ENCODE measurements at places on chromosomes 4 and X.
A peak's percentile ranks its signal among the peaks of the same experiment; 100 is the strongest.

DNA sequence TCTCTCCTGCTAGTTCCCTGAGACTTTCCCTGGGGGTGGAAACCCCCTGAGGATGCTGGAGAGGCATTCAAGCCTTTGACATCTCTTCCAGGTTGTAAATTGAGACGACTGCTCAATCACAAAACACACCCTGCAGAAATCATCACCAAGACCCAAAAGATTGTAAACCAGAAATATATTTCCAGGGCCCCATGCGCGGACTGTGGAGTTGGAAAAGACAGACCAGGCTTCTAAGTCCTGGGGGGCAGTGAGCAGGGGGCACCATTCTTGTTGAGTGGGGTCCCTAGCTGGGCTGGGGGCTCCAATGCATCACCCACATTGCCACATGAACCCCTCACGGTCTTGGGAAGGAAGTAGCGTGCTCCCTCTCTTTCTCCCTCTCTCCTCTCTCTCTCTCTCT lies 87.9 kb upstream of the C4orf50 start:
- no peak for DNase-seq

- DNase-seq, result no peak
Observed at GRCh38 chr4:100790836-100791615, 273.2 kb upstream of the EMCN start.

DNA sequence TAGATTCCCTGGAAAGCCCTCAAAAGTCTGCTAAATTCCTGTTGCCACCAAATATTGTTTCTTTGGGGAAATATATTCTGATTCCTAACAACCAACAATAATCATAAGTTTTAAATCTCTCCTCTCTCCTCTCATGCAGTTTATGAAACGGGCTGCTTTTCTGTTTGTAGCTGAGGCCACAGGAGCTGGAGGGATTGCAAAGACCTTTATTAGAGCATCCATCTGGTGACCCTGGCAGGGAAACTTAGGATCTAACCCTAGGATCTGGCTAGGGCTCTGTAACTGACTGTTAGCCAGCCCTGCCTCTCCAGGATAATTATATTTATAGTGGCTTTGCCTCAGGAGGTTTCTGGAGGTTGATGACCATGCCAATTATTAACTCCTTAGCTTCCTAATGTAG lies 56.9 kb downstream of the SMAD1 start:
- DNase-seq, result no peak

DNA sequence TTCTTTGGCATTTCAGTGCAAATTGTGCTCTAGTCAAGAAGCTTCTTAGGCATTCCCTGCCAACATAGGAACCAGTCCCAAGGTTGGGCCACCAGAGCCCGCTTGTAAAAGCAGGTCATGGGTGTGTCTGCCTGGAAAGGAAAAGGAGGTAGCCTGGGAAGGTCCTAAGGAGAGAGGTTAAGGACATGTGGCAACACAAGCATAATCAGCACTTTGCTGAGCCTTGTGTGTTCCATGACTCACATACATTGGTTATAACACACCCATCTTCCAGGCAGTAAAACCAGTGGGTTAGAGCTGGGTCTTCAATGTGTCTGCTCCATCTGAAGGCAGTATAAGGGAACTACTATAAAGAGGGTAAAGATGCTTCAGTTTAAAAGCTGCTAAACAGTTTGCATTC lies 165.0 kb downstream of the FHIP1A start:
- DNase-seq, result peak; percentile 82

DNA sequence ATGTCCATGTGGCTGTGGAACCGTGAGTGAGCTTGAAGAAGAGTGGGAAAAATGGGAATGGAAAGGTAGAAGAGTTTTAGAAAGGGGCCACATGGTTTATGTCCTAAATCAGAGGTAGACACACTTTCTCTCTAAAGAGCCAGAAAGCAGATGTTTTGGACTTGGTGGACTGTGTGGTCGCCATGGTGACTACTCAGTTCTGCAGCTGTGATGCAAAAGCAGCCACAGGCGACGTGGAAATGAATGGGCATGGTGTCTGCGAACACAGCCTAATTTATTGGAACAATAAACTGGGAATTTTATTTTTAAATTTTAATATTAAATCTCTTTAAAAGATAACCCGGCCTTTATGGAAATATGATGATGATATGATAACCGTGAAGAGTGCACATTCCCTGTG lies 386.0 kb upstream of the FAT1 start:
- DNase-seq, result no peak

GRCh38 chr4:85886665-85887064 lies 411.7 kb downstream of the ARHGAP24 start:
- DNase-seq, result no peak

DNA sequence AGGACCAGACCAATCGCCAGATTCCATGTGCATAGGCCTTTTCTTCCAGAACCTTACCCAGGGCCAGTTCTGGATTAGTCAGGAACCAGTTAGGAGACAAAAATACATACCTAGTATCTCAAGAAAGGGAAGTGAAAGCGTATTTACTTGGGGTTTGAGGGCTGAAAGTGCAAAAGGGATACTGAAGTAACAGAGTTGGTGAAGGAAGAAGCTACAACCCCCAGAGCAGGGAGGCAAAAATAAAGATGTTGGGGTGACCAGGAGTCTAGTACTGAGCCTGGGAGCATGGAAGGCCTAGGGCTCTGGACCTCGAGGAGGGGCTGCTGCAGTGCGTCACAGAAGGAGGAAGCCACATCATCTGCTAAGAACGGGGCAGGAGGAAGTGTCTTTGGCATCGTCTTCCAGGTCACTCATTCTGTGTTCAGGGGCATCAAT lies 38.3 kb downstream of the TKTL1 start:
- DNase-seq, result no peak

DNA sequence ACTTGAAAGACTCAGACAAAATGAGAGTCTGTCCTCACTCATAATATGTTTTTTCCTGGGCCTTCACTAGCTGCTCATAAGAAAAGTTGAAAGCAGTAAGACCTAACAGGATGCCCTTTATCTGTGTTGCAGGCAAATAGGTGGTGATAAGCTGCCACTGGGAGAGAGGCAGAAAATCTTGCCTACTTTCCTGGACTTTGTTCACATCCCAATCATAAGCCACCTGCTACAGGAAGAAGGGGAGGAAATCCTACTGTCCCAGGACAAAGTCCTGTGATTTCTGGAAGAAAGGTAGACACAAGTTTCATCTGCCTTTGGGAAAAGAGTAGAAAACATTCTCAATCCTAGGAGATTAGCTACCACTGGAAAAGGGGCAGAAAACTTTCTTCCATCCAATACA lies 13.3 kb upstream of the SPANXN2 start:
- DNase-seq, result no peak

- no peak for DNase-seq
Observed at GRCh38 chrX:67684136-67684535, 140.3 kb downstream of the AR start.

- no peak for DNase-seq
Observed at GRCh38 chr4:35966566-35966965, 277.7 kb downstream of the ARAP2 start.

DNA sequence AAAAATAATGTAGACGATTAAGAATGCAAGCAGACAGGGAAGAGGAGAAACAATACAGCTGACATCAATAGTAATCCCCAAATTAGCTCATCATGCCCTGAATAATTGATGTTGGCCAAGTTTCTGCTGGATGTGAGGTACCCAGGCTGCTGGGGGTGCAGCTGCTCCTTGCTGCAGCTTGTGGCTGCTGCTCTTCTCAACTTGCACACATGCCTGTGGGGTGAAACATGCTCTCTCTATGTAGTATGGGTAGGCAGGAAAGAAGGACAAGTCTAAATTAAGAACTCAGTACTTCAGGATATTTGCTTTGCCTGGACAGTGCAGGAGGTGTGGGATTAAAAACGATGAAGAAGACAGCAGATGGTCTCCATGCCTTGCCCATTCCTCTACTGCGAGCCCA lies 16.7 kb downstream of the EDA2R start:
- DNase-seq, result no peak

GRCh38 chr4:77671051-77671450 lies 65.4 kb downstream of the CXCL13 start:
- DNase-seq, result no peak

DNA sequence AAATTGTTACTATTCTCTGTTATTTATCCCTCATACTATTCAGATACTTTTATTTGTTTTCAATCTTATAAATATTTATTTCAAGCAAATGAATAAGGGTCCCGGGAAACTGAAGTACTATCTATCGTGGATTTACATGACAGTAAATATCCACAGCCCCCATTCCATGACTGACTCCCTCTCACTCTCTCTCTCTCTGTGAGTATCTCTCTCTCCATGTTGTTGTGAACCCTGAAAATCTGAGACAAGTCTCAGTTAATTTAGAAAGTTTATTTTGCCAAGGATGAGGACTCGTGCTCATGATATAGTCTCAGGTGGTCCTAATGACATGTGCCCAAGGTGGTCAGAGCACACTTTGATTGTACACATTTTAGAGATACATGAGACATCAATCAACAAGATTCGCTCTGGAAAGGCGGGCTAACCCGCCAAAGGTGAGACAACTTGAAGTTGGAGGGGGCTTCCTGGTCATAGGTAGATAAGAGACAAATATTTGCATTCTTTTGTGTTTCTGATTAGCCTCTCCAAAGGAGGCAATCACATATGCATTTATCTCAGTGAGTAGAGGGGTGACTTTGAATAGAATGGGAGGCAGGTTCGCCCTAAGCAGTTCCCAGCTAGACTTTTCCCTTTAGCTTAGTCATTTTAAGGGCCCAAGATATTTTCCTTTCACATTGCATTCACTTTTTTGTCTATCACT lies 986.4 kb downstream of the NLGN4X start:
- DNase-seq, result no peak

DNA sequence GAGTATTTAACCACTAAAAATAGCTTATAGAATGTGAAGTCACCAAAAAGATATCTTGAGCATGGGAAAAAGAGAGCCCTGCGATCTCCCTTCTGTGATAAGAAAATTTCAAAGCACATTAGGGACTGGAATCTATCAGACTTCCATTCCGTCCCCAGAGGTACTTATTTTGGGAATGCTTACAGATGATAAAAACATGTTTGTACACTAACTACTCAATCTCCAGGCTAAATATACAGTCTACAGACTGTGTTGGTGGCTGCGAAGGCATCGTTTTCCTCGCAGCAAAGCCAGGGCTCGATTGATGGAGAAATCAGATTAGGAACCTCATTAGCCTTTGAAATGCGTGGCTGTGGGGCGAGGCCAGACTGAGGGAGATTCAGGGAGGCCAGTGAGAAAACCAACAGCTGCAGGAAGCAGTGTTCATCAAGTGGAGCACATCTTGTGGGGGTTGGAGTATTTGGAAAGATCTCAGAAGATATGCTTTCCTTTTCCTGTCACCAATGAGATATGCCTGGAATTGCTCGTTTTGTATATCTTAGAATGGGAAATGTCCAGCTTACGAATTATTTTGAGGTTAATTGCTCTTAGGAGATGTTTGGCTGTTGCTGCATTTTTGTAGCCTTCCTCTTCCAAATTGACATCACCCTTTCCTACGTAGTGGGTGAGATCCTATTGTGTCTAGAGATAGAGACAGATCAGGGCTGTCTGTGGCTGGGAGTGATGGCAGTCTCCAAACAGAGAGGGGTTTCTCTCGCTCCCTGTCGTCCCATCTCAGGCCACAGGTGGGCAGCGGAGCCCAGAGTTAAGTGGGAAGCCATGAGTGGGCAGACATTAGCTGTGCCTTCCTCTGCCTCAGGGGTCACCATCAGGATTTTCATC lies 224.9 kb upstream of the FAT1 start:
- DNase-seq, result no peak

DNA sequence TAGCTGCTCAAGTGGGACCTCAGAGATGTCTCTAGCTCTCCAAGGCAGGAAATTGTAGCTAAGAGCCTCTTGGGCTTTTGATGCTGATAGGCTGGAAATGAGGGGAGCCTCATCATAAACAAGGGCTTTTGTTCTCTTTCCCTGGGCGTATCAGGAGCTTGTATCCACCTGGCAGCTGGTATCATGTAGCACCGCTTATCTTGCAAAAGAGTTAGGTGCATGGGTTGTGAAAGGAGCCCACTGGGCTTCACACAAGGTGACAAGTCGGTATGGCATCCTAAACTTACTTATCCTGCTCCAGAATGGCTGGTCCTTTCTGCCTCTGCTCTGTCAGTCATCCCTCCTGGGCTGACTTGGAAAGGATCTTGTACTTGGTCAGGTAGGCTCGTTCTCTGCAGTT lies 565.8 kb downstream of the GRXCR1 start:
- DNase-seq, result no peak

GRCh38 chrX:105179644-105180043 lies 40.9 kb downstream of the TEX13A start:
- DNase-seq, result no peak
